ENCODE measurements at places on chromosomes 6 and 20.

- no peak for DNase-seq
Measured at GRCh38 chr6:56691814-56692213, 49.1 kb upstream of the DST start.

DNA sequence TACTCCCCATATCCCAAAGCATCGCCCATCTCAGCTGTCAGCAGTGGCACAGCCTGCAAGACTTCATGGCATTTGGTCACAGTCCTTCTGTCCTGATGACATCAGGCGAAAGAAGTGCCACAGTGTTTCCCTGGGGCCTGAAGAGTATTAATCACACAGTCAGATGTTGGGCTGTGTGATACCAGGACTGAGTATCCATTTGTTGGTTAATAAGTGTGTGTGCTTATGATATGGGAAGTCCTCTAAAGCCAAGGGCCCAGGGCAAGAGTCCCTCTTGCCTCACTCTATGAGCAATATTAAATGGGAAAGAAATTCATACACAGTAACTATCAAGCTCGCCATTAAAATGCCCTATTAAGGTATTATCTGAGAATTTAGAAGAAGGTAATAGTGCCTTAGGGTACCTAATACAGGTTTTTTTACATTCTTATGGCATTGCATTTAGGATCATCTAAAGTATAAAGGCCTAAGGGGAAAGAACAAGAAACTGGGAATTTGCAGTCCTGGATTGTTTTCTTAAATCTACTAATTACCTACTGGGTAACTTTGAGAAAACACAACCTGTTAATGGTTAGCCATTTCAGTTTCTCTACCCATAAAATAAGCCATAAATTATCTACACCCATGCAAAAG, 204.1 kb upstream of the PREP start:
- DNase-seq, result no peak

- peak; percentile 43 for DNase-seq
Measured at GRCh38 chr6:30725713-30726505, 5.8 kb downstream of the TUBB start.

GRCh38 chr20:4545526-4545925, 176.2 kb upstream of the PRND start:
- DNase-seq, result no peak

- DNase-seq, result peak; percentile 35
Measured at GRCh38 chr20:36717657-36718056, 28.2 kb downstream of the NDRG3 start.

- no peak for DNase-seq
Measured at GRCh38 chr20:63174309-63175037, 41.5 kb downstream of the YTHDF1 start.

- no peak for DNase-seq
Measured at GRCh38 chr6:44333942-44334341, 8.5 kb upstream of the SPATS1 start.

DNA sequence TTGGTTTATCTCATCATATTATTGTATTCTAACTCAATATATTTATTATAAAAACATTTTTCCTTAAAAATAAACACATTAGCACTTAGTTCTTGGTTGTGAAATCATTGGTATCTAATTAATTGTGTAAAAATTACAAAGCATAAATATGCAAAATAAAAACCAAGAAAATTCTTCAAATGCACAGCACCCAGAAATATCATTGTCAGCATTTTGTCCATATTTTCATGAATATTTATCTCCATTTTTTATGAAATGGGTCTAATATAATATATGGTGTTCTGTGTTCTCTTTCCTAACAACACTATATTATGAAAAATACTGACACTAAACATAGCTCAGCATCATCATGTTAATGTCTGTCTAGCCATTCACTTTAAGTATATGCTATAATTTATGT, 877.8 kb upstream of the MAP3K7 start:
- DNase-seq, result no peak

GRCh38 chr6:76397966-76398365, 325.5 kb upstream of the IMPG1 start:
- DNase-seq, result no peak

All from hematopoietic multipotent progenitor cell treated with erythropoietin and hydrocortisone succinate and interleukin-3 and kit ligand, for 8 days (in vitro differentiated cells).